ENCODE measurements at places on chromosomes 3 and 15. TPM values are rescaled to one million over a fixed set of nuclear protein-coding genes. Genes with fewer than 3 reads are reported as not detected.

DISP2 gene
- 0.34 TPM for total RNA-seq

ROPN1 gene
- total RNA-seq, result not detected

DNA sequence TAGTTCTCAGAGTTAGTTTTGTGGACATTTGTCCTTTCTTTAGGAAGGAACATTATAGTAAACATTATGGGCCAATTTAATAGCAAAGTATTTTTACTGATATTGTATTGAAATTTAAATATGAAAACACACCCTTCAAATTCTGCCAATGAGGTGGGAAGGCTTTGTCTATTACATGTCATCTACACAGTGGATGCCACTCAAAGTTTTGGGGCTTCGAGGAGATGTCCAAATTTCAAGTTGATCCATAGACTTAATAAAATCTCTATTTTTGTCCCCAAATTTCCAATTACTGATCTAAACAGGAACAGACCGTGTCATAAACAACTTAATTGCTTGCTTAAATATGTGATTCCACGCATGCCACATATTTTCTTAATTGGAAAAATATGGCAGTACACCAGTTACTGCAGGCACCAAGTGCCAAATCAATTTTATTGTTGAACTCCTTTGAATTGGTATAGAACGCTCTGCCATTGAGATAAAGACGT lies 1.7 kb downstream of the SHOX2 start:
- no peaks in the 10 kb centered on the region for H3K36me3 ChIP-seq
- peaks cover 33% of the 10 kb centered on the region for H3K4me1 ChIP-seq
- DNase-seq, result no peak
- H3K27me3 ChIP-seq, result peaks cover 89% of the 10 kb centered on the region

GRCh38 chr15:63163217-63163616 lies 5.9 kb upstream of the RPS27L start:
- H3K27me3 ChIP-seq, result no peaks in the 10 kb centered on the region
- peaks cover 14% of the 10 kb centered on the region for H3K4me1 ChIP-seq
- H3K36me3 ChIP-seq, result no peaks in the 10 kb centered on the region
- H3K27ac ChIP-seq, result no peak overlapping the region
- H3K4me3 ChIP-seq, result no peak overlapping the region

DNA sequence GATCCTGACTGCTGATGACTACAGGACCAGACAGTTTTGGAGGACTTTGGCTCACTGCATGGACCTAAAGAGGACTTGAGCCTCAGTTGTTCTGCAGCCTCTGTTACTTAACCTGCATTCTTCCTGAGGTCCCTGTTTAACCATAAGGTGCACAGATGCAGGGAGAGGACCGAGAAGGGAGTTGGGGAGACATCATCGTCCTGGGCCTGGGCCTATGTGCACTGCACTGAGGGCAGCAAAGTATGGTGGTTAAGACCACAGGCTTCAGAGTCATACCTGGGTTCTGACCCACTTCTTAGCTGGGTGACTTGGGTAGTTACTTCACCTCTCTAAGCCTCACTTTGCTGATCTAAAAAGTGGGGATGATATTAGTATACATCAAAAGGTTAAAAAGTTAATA lies 21.9 kb downstream of the KY start:
- H3K27me3 ChIP-seq, result no peaks in the 10 kb centered on the region
- no peaks in the 10 kb centered on the region for H3K4me1 ChIP-seq
- no peak for DNase-seq
- H3K27ac ChIP-seq, result no peak overlapping the region
- H3K36me3 ChIP-seq, result no peaks in the 10 kb centered on the region

GRCh38 chr3:144028798-144029411 lies 57.3 kb downstream of the DIPK2A start:
- no peaks in the 10 kb centered on the region for H3K36me3 ChIP-seq
- H3K4me1 ChIP-seq, result no peaks in the 10 kb centered on the region
- no peak for DNase-seq
- no peak overlapping the region for H3K27ac ChIP-seq
- H3K4me3 ChIP-seq, result no peak overlapping the region

GRCh38 chr15:67083135-67083762 lies 17.8 kb downstream of the SMAD3 start:
- no peaks in the 10 kb centered on the region for H3K27me3 ChIP-seq
- H3K4me1 ChIP-seq, result peaks cover 71% of the 10 kb centered on the region
- no peaks in the 10 kb centered on the region for H3K36me3 ChIP-seq
- H3K27ac ChIP-seq, result no peak overlapping the region

DNA sequence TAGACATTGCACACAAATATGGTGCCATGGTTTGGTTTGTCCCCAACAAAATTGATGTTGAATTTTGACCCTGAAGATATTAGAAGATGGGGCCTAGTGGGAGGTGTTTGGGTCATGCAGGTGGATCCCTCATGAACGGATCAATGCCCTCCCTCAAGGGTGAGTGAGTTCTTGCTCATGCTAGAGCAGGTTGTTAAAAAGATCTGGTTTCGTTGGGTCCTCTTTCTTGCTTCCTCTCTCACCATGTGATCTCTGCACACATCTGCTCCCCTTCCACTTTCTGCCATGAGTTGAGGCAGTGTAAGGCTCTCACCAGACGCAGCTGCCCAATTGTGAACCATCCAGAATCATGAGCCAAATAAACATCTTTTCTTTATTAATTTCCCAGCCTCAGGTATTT lies 87.8 kb upstream of the MDFIC2 start:
- H3K4me1 ChIP-seq, result no peaks in the 10 kb centered on the region
- no peaks in the 10 kb centered on the region for H3K27me3 ChIP-seq
- no peak for DNase-seq
- no peak overlapping the region for H3K4me3 ChIP-seq
- H3K36me3 ChIP-seq, result no peaks in the 10 kb centered on the region
